PC-9 (cell line): ENCODE measurements at places on chromosomes 12 and 14. TPM values are rescaled to one million over a fixed set of nuclear protein-coding genes. Genes with fewer than 3 reads are reported as not detected.

- peak; percentile 16 for DNase-seq
Measured at GRCh38 chr14:75821831-75822521, 159.8 kb downstream of the TGFB3 start.

- peak; percentile 94 for DNase-seq
Measured at GRCh38 chr14:101476916-101477553, 84.3 kb upstream of the DIO3 start.

DNA sequence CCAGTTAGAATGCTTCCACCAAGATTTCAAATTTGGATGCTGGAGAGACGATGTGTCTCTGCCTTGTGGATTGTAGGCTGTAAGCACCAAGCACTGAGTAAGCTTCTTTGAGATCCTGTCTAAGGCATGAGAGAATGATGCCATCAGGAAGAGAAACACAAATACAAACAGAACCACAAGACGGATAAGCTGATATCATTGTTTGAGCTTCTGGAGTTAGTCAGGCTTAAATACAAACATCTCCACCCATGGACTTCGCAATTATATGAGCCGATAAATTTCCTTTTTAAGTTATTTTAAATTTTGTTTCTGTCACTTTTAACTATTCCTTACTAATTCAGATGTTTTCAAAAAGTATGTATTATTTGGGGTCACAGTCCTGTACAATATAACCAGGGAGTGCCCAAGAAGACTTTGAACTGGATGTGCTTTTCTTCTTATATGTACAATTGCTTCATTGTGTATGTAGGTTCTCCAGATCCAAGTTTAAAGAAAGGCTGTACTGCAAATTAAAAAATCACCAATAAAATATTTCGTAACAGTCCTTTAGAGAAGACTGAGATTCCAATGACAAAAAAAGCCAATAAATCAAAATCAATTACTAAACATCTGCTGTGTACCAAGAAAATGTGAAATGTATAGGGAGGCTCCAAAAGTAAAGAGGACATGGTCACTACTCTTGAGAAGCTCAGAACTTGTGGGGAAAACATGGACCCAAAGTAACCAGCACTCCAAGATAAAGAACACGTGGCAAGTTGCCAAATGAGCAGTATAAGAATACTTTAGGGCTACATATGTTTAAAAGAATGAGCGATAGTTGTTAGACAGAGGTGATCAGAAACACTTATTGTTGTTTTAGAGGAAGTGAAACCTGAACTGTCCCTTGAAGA, 274.1 kb downstream of the ADAMTS20 start:
- DNase-seq, result no peak

DNA sequence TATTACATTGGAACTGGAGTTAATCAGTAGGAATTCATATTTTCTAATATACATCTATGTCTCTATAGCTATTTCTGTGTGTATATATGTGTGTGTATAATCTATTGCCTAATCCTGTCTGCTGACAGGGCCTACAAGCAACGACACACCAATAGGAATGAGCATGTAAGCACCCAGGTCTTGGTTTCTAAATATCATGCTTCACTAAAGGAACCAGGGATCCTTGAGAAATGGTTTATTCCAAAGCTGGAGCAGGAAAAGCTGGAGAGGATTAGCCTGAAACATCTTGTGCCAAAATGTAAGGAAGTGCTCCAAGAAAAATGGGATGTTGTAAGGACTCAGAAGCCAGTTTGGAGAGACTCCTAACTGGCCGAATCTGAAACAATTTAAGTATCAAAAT, 29.3 kb upstream of the LGALS3 start:
- no peak for DNase-seq

GRCh38 chr12:24760162-24760561, 188.7 kb downstream of the BCAT1 start:
- DNase-seq, result no peak

DNA sequence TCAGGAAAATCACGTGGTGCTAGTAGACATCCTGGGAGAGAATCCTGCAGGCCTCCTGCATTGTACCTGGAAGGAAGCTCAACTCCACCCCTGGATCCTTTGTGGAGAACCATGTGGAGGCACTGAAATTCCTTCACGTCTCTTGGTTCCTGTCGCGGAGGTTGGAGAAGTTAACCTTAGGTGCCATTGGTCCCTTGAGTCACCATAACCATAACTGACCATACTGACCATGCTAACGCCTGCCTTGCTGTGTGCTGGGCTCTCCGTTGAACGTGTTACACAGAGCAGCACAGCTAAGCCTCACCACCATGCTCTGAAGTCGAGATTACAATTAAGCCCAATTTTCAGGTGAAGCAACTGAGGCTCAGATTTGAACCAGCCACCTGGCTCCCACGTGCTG, 18.6 kb downstream of the C14orf132 start:
- no peak for DNase-seq

GRCh38 chr14:50025073-50025472, 91.3 kb downstream of the VCPKMT start:
- no peak for DNase-seq

The LALBA gene
- not detected in 2 replicates for total RNA-seq

The SLC5A8 gene
- not detected in 2 replicates for total RNA-seq
